A549 treated with RU486 at 1 μM for 4 hours (cell line): ENCODE measurements at places on chromosomes 6 and 20. TPM values are rescaled to one million over a fixed set of nuclear protein-coding genes. Genes with fewer than 3 reads are reported as not detected.

Gene HIVEP2
- total RNA-seq, result 2.5 to 4.0 TPM (median 3.4 TPM) in 5 replicates

Gene RIMS4
- 1.0 to 1.4 TPM (median 1.2 TPM) in 5 replicates for total RNA-seq

Gene CFAP206
- 0.17 to 1.1 TPM (median 0.68 TPM) in 5 replicates for total RNA-seq

Gene THBD
- total RNA-seq, result 26.1 to 46.2 TPM (median 40.9 TPM) in 5 replicates

Gene TUBB1
- not detected in 5 replicates for total RNA-seq

Gene BTNL2
- not detected in 5 replicates for total RNA-seq

Gene WFDC2
- total RNA-seq, result not detected in 5 replicates

Gene SALL4
- 1.3 to 1.8 TPM (median 1.4 TPM) in 5 replicates for total RNA-seq

Gene EPB41L1
- 48.2 to 73.6 TPM (median 66.3 TPM) in 5 replicates for total RNA-seq

Gene BPI
- total RNA-seq, result not detected in 5 replicates

Gene RAB44
- total RNA-seq, result 0.02 to 0.06 TPM (median 0.04 TPM) in 4 of 5 replicates, not detected in the other
